Activated CD4-positive, alpha-beta T cell treated with anti-CD3 and anti-CD28 coated beads, Interleukin-2, Interleukin-4, amounts not matched to agents 100 ng/mL and 50 ng/mL, durations not matched to agents 16 hours and 8 hours (primary cell): ENCODE measurements at places on chromosomes 12 and 14.

DNA sequence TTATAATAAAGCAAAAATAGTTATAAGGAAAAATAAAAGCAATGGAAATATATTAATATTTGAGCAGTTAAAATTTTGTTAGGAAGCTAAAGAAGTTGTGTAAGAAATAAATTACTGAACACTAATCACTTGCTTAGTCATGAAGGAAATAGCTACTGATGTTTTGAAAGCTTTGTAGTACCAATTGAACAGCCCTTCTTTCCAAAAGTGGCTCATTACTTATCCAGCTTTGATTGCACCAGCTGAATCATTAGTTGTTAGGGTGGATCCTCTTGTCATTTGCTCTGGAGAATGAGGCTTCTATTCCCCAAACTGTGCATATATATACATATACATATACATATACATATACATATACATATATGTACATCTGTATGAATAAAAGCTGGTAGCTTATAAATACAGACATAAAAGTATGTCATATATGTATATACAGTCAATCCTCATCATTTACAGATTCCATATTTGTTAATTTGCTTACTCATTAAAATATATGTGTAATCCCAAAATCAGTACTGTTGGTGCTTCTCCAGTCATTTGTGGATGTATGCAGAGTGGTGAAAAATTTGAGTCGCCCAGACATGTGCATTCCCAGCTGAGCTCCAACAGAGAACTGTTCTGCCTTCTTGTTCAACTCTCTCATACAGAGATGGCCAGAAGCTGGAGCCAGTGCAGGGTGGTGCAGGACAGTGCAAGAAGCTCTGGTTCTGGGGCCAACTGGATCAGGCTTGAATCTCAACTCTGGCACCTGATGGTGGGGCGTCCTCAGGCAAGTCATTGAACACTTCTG lies 214.1 kb downstream of the RPAP3 start:
- no peak for DNase-seq

DNA sequence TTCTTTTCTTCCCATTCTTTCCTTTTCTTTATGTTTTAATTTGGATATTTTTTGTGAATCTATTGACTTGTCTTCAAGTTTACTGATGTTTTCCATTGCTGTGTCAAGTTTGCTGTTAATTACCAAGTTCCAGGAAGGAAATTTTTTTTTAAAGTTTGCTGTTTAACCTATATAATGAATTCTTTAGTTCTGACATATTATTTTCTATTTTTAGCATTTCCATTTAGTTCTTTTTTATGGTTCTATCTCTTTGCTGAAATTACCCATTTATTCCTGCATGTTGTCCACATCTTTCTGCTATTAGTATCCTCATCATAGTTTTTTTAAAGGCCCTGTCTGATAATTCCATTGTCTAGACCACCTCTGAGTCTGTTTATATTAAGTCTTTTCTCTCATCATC lies 27.8 kb downstream of the KLHDC1 start:
- DNase-seq: no peak

DNA sequence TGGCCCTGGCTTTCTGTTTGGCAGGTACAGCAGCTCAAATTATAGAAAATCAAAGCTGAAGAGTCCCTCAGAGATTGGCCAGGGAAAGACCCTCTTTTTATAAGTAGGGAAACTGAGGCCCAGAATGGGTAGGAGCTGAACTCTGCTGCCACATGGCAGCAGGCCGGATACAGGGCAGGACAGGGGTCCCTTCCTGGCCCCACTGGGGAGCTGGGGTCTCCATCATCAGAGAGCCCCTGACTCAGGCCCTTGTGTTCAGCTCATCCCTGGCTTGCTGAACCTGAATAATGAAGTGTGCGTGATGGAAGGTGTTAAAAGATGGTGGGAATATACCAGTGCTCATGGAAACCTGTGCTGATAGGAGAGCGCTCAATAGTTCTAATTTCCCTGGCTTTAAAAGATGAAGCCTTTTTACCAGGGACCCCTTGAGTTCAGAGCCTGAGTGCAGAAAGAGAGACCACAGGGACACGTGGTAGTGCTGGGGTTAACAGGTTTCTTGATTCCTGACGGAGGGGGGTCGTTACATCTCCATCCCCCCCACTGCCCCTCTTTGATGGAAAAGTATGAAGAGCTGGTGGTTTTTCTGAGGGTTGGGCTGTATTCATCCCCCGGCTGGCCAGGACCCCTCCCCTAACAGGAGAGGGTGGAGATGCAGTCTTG lies 4.4 kb downstream of the DLK1 start:
- DNase-seq: no peak

- no peak for DNase-seq
Measured at GRCh38 chr14:51269634-51270033, 29.6 kb downstream of the TMX1 start.

DNA sequence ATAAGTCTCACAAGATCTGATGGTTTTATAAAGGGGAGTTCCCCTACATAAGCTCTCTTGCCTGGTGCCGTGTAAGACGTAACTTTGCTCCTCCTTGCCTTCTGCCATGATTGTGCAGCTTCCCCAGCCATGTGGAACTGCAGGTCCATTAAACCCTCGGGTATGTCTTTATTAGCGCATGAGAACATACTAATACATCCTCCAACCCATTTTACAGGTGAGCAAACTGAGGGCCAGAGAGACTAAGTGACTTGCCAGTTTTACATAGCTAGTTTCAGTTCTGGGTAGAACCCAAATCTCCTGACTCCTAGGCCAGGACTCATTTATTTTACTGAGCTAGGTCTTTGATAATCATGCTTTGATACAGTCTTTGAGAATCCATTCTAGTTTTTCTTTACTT lies 406.9 kb downstream of the RAD51B start:
- DNase-seq: no peak

GRCh38 chr12:97380440-97380839 lies 82.2 kb upstream of the RMST start:
- DNase-seq: no peak

- DNase-seq: no peak
Measured at GRCh38 chr12:9692909-9693308, 23.4 kb downstream of the CLEC2D start.

DNA sequence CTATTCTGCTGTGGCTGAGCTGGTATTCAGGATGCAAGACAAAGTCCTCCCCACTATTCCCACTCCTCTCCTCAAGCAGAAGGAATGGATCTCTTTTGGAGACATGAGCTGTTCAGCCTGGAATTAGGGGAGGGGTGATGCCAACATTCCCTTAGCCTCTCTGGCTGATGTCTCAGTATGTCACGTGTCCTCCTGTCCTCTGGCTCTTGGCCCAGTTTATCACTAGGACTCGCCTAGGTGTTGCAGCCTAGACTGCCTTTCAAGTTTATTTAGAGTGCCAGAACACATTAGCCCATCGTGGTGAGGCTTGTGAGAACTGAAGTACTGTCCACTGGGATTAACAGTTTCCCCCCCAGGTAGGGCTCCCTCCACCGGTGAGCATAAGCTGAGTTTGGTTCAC lies 239.9 kb upstream of the MIS18BP1 start:
- no peak for DNase-seq

DNA sequence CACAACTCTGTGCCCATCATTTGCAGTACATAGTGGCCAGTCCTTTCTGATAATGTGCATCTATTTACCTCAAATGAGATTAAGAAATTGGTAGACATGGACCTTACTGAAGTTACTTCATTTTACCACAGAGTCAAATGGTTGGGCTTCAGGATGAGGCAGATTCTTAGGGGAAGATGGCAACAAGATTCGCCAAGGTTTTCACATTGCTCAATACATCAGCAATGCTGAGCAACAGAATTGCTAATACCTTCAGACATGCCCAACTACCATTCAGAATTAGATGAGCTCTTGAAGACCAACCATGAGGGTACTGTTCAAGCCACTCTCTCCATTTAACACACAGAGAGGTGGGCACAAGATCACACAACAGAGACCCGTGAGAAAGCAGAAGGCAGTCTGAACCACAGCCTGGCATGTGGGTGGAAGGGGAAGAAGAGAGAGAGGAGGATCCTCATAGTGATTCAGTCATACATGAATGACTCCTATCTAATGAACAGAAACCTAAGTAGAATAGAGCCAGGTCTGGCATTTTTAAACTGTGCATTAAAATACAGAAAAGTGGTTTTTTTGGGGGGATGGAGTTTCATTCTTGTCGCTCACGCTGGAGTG lies 28.5 kb downstream of the CPM start:
- DNase-seq: no peak

DNA sequence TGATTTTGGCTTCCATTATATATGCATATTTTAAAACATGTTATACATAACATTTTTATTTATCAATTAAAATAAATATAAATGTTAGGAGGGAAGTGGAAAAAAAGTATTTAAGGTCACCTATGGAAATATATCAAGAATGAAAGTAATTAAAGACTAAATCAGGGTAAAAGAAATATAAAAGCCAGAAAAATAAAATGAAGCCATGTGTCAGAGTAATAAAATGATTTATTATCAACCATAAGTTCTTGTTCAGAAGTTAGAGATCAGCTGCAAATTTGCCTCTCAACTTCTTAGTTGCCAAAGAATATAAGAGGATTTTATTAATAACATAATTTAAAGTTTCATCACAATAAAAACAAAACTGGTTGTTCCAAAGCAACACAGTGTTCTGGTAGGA lies 121.9 kb downstream of the ANO6 start:
- DNase-seq: no peak

DNA sequence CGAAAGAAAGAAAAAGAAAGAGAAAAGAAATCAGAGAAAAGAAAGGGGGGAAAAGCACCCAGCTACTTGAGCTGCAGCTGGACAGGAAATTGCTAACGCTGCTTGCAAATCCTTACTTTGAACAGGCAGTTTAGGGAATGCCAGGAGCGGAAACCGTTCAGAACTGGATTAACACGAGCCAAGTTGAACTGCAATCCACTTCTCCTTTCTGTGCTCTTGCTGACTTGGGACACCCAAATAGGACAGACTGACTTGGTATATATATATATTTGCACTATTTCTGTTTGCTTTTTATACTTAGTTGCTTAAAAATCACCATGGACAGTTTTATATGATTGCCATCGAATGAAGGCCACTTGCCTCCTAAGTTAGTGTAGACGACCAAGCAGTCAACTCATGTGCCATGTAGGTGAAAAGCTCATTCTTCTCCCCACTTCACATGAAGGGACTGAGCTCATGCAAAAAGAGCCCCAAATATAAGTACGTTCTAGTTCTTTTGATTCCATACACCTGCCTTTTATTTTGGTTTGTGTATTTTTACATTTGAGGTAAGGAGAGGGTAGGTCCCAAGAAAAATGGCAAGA lies 5.5 kb downstream of the DUSP6 start:
- DNase-seq: no peak

DNA sequence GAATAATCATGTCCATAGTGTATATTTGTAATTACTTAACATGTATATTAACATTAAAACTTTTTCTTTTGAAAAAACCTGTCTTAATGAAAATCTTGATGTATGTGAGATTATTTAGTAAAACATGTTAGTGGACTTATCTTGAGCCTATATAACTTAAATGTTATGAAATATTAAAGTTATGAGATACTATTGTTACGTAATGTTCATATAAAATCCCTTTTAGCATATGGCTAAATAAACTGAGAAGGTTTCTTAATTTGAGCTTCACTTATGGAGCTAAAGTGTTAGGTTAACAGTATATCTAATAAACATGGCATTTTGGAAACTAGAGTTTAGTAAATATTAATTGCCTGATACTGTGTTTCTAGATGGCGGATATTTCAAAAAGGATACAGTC lies 59.9 kb downstream of the MIA2 start:
- DNase-seq: no peak

DNA sequence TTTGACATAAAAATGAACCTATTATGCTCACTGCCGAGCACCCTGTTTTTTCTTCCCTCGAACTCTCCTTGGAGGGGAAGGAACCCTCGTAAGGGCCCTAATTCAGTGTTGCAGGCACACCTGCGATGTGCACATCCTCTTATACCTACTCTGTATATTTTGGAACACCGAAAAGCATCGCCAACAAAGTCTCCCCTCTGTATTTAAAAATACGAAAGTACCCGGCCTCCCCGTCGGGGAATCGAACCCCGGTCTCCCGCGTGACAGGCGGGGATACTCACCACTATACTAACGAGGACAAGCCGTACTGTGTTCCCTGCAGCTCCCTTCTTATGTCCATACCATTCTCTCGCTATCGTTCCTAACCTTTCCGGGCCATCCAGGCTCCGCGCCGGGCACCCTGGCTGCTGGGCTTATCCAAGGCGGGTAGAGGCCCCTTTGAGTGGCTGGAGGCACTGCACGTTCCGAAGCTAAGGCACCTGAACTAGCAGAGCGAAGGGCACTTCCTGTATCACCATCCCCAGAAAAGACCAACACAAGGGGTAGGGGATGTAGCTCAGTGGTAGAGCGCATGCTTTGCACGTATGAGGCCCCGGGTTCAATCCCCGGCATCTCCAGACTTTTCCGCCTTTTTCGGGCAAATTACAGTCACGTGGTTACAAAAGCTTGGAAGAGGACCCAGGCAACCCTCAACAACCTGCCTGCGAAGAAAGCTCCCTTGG lies 25.1 kb upstream of the UBC start:
- peak; percentile 94 for DNase-seq

DNA sequence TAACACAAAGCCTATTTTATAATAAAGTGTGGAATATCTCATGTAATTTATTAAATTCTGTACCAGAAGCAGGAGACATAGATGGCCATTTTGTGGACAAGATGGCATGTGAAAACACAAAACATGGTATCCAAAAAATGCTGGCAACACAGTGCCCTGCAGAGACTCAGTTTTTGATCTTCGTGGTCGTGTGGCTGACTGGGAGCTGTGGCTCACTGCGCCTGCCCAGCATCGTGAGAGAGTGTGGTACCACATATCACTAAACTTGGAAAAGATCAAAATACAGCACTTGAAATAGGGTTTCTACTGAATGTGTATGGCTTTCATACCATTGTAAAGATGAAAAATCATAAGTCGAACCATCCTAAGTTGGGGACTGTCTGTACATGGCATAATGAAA lies 43.0 kb upstream of the MANSC4 start:
- DNase-seq: no peak

DNA sequence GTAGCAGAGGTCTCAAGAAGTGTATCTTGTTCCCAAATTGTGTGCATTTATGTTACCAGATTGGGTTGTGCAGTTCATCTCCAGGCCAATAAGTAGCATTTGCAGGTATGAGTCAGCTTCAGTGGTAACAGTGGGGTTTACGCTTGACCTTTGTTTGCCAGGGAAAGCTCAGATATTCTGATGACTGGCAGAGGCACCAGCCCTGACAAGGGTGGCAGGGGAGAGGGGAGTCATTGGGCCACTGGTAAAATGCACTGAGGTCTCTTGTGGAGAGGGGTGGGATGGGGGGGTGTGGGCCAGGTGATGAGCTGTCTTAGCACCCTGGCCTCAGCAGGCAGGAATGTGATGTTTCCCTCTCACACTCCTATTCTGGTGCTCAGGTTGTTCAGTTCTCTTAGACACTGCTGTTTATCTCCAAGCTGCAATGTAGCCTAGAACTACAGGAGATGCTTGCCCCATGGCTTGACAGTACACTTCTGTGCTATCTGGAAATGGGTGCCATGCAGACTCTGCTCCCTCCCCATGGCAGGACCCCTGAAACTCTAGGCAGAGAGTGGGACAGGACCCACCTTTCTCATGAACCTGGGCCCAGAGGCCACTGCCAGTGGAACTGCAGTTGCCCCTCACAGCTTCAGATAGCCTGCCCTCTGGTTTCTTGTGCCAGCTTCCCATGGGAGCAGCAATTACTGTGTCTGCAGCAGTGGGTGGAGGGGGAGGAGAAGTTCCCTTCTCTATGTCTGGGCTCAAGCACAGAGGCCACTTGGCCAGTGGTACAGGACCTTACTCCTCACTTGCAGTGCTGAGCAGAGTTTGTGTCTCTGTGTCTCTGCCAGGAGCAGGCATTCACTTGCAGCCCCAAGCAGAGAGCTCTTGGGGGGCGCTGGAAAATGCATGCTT lies 31.9 kb downstream of the USP15 start:
- DNase-seq: no peak

- no peak for DNase-seq
Measured at GRCh38 chr12:95216711-95217376, 423 bp downstream of the FGD6 start.

GRCh38 chr14:83251402-83251801 lies 1717.7 kb upstream of the SEL1L start:
- no peak for DNase-seq
